ENCODE measurements at places on chromosomes 11 and 22.

DNA sequence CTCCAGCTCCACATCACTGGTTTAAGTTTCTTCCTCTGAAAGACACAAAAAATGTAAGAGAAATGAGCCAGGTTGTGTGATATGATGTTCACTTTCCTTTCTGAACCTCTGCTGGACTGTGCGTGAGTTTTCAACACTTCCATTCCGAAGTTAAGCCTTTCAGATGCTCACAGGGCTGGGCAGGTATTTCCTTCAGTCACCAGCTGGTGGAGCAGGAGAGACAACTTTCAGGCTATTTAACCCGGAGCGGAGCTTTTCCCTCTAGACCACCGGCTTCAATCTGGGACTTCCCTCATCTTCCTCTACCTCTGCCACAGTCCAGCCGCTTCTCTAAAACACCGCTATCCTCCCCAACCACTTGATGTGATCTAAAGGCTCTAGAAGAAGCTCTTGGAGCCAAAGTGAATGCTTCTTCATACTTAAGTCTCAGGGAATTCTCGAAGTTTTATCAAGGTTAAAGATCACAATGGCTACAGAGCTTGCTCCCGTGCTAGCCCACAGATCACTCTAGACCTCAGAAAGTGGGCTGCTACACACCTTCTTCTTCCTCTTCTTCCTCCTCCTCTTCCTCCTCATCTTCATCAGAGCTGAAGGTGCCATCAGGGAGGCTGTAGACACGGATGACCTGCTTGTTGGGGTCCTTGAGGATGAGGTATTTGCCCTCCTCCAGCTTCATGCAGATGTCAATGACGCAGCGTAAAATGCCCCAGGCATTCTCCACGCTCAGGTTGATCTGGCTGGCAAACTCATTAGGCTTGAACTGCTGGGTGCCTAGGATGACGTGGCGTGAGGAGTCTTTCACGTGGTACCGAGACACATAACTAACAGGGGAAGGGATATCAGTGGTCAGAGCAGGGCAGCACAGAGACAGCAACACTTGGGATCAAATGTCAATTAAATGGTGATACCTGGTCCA is 4.4 kb upstream of the FOXRED2 start:
- peak; percentile 88 for DNase-seq

DNA sequence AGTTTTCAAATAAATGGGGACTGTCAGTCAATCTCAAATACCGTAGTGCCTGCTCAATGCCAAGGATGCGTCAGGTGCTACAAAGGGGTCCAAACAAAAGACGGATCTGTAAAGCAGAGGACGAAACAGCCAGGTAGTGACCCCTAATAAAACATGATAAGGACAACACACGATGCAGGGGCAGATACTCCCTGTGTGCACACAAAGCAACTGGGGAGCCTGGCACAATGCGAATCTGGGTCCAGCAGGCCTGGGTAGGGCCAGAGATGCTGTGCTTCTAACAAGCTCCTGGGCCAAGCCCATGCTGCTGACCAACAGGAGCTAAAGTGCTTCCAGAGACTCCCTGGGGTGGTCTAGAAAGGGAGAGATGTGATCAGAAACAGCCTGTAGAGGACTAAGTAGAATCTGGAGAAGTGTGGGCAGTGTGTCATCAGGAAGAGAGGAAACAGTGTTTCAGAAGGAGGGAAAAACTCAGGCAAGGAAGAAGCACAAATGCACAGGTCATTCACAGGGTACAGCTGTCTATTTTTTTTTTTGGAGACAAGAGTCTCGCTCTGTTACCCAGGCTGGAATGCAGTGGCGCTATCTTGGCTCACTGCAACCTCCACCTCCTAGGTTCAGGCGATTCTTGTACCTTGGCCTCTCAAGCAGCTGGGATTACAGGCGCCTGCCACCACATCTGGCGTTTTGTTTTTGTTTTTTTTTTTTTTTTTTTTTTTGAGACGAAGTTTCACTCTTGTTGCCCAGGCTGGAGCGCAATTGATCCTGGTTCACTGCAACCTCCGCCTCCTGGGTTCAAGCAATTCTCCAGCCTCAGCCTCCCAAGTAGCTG is 74.5 kb downstream of the MICAL3 start:
- no peak for DNase-seq

- no peak for DNase-seq
Observed at GRCh38 chr11:134041791-134042696, 26.8 kb upstream of the JAM3 start.

GRCh38 chr22:38087855-38088254 is 3.9 kb upstream of the SLC16A8 start:
- no peak for DNase-seq

GRCh38 chr11:122756417-122756816 is 81.9 kb upstream of the CRTAM start:
- DNase-seq = no peak

- no peak for DNase-seq
Observed at GRCh38 chr11:34865261-34865660, 50.9 kb downstream of the APIP start.
